Tracheal epithelial cell (primary cell): ENCODE measurements at places on chromosomes 4 and X. TPM values are rescaled to one million over a fixed set of nuclear protein-coding genes. Genes with fewer than 3 reads are reported as not detected.

The YIPF7 gene
- total RNA-seq: not detected in 2 replicates

The IQSEC2 gene
- 4.1 and 9.8 TPM in 2 replicates for total RNA-seq

The ARSD gene
- total RNA-seq: 12.4 and 21.7 TPM in 2 replicates

The NOX1 gene
- total RNA-seq: 0.21 TPM in 1 of 2 replicates, not detected in the other

The TRIML2 gene
- total RNA-seq: 0.72 TPM in 1 of 2 replicates, not detected in the other

The VEGFC gene
- total RNA-seq: 9.8 and 12.0 TPM in 2 replicates

The MAPK10 gene
- total RNA-seq: 2.2 and 7.0 TPM in 2 replicates

The MAGEB1 gene
- total RNA-seq: not detected in 2 replicates

The ADGRG4 gene
- total RNA-seq: not detected in 2 replicates

The TRPC5OS gene
- total RNA-seq: not detected in 2 replicates

The PORCN gene
- 44.3 and 49.6 TPM in 2 replicates for total RNA-seq

The MAP7D2 gene
- total RNA-seq: under 0.01 and 0.24 TPM in 2 replicates

The ZC4H2 gene
- total RNA-seq: 3.4 and 5.3 TPM in 2 replicates

The DSPP gene
- not detected in 2 replicates for total RNA-seq

The PCDH7 gene
- total RNA-seq: 15.6 and 19.3 TPM in 2 replicates

The TMSB15A gene
- total RNA-seq: 0.24 TPM in 1 of 2 replicates, not detected in the other

The TEX11 gene
- not detected in 2 replicates for total RNA-seq

The CXCL3 gene
- total RNA-seq: 0.64 and 4.1 TPM in 2 replicates

The ALAS2 gene
- total RNA-seq: not detected in 2 replicates

The NEIL3 gene
- 1.3 and 2.2 TPM in 2 replicates for total RNA-seq

The LNX1 gene
- total RNA-seq: 1.7 and 4.0 TPM in 2 replicates

The KCND1 gene
- 0.43 and 0.48 TPM in 2 replicates for total RNA-seq

The IL9R gene
- total RNA-seq: not detected in 2 replicates

The MSX1 gene
- 0.24 TPM in 1 of 2 replicates, not detected in the other for total RNA-seq

The ADAM29 gene
- total RNA-seq: not detected in 2 replicates

The GRXCR1 gene
- total RNA-seq: not detected in 2 replicates
